T-cell (primary cell): ENCODE measurements at places on chromosomes 7 and 10.

DNA sequence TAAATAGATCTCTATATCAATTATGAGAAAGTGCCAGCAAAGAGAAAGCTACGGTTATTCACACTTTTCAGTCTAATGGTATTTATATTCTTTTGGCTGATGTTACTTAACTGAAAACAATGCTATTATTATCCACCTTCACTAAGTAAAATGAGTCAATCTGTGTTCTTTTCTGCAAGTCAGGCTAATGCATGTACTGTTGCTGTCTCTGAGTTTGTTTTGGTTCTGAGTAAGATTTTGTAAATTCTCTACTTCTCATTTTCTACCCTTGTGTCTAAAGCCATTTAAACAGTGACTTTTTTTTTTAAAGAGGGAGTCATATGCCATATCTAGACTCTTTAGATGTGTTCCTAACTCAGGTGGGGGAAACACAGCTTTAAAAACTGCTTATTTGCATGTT is 7.5 kb downstream of the VWC2 start:
- no peak overlapping the region for H3K27ac ChIP-seq
- H3K4me3 ChIP-seq: no peak overlapping the region
- peaks cover 4% of the 10 kb centered on the region for H3K27me3 ChIP-seq

GRCh38 chr7:23544913-23545354 is 13.2 kb upstream of the TRA2A start:
- DNase-seq: no peak
- H3K36me3 ChIP-seq: no peaks in the 10 kb centered on the region

DNA sequence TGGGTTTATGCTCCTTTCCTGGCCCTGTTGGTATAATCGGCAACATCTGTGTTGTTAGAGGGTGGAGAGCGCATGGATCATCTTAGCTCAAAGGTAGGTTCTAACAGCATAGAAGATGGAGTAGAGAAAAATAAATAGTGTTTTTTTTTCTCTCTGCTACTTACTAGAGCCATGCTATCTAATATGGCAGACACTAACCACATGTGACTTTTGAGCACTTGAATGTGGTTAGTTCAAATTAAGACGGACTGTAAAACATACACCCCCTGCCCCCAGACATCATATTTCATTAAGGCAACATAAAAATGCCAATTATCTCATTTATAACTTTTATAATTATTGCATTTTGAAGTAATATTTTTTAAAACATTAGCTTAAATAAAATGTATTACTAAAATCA is 525.1 kb downstream of the KIF20B start:
- no peak for DNase-seq
- no peaks in the 10 kb centered on the region for H3K36me3 ChIP-seq
- peaks cover 4% of the 10 kb centered on the region for H3K4me1 ChIP-seq
- no peaks in the 10 kb centered on the region for H3K27me3 ChIP-seq
- no peak overlapping the region for H3K4me3 ChIP-seq
- H3K27ac ChIP-seq: no peak overlapping the region

GRCh38 chr7:26397332-26397731 is 105.7 kb downstream of the SNX10 start:
- H3K4me1 ChIP-seq: peaks cover 15% of the 10 kb centered on the region
- H3K27me3 ChIP-seq: peaks cover 35% of the 10 kb centered on the region
- no peak for DNase-seq
- H3K27ac ChIP-seq: no peak overlapping the region
- H3K36me3 ChIP-seq: no peaks in the 10 kb centered on the region

DNA sequence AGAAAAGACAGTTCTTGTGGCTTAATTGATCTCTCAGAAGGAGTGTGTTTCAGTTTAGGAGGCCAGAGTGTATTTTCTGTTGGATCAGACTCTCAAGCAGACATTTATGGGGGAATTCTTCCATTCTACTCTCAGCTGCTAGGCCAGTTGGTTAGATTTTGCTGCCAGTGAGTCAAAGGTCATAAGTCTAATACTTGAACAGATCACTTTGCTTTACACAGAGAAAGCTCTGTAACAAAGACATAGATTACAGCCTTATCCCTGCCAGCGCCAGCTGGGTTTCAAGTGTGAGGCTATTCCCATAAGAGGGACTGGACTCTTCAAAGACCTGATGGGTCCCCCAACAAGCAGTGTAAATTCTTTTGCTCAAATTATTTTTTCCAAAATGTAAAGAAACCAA is 145.6 kb upstream of the SEMA3C start:
- H3K27me3 ChIP-seq: no peaks in the 10 kb centered on the region
- no peak overlapping the region for H3K4me3 ChIP-seq
- no peaks in the 10 kb centered on the region for H3K36me3 ChIP-seq
- no peak overlapping the region for H3K27ac ChIP-seq
- DNase-seq: no peak

GRCh38 chr7:24432677-24433076 is 140.6 kb upstream of the PALS2 start:
- no peak overlapping the region for H3K4me3 ChIP-seq
- H3K36me3 ChIP-seq: no peaks in the 10 kb centered on the region
- DNase-seq: no peak
- no peaks in the 10 kb centered on the region for H3K4me1 ChIP-seq
- no peaks in the 10 kb centered on the region for H3K27me3 ChIP-seq
- H3K27ac ChIP-seq: no peak overlapping the region

DNA sequence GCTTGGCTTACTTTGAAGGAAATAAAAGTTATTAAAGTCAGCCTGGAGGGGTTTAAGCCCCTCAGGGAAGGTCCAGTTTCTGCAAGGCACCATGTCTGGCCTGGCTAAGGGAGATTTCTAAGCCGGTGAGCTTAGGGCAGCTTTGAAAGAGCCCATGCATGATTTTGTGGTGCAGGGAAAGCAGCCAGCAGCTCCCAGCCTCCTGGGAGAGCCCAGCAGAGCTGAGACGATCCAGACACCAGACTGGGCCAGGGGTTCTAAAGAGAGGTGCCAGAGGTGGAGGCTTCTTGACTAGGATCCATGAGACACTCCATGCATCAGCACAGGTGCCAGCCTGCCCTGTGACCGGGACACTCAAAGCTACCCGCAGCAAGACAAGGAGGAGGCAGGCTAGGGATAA is 59.6 kb upstream of the MKX start:
- DNase-seq: no peak
- H3K4me3 ChIP-seq: no peak overlapping the region
- no peak overlapping the region for H3K27ac ChIP-seq
- peaks cover 10% of the 10 kb centered on the region for H3K27me3 ChIP-seq
- H3K36me3 ChIP-seq: no peaks in the 10 kb centered on the region
- H3K4me1 ChIP-seq: no peaks in the 10 kb centered on the region

DNA sequence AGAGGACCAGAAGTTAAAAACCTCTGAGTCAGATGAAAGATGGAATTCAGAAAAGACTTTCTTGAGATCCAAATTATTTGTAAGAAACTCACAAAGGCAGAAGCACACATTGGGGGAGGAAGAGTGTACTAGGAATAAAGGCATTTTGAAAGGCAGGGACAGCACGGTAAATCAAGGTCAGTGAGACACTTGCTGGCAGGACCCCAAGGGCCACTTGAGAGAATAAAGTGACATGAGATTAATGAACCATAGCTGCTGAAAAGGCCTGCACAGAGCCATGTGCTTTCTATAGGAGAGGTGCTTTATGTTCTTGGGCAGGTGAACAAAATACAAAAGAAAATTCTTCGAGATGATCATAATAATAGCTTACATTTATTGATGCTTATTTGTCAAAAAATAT is 929.9 kb upstream of the MBL2 start:
- H3K4me3 ChIP-seq: no peak overlapping the region
- no peak overlapping the region for H3K27ac ChIP-seq
- no peaks in the 10 kb centered on the region for H3K36me3 ChIP-seq
- H3K4me1 ChIP-seq: no peaks in the 10 kb centered on the region
- H3K27me3 ChIP-seq: no peaks in the 10 kb centered on the region
- no peak for DNase-seq

DNA sequence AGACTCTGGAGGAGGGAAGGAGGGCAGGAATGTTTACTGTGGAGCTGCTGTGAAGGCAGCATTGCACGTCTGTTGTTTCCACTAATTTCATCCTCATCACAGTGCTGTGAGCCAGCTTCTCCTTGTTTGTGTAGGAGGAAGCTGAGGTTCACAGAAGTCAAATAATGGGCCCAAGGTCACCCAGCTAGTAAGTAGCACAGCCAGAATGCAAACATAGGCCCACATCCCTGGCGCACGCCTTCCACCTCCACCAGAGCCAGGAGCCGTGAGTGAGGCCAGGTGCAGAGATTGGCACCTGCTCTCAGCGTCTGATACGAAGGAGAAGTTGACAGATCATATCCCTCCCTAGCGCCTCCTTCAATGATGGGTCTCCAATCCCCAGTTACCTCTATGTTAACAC is 93.6 kb downstream of the HTR5A start:
- DNase-seq: no peak
- H3K36me3 ChIP-seq: no peaks in the 10 kb centered on the region
- no peak overlapping the region for H3K4me3 ChIP-seq
- no peaks in the 10 kb centered on the region for H3K4me1 ChIP-seq
- H3K27ac ChIP-seq: no peak overlapping the region

DNA sequence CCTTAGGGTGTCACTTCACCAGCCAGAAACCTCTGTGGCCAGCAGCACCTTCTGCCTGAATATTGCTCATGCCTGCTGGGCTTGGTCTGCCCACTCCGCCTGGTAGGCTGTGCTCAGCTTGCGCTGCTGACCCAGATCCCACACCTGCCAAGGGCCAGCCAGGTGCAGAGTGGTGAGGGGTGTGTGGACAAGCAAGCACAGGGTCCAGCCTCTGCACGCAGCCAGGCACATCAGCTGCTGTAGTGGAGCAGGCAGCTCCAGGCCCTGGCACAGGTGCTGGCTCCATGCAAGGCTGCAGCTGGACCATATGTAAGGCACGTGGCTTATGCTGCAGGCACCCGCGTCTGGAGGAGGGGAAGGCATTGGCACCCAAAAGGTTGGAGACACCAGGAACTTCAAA is 567.4 kb downstream of the INHBA start:
- no peak overlapping the region for H3K4me3 ChIP-seq
- no peak for DNase-seq
- no peaks in the 10 kb centered on the region for H3K27me3 ChIP-seq
- H3K36me3 ChIP-seq: no peaks in the 10 kb centered on the region
- no peaks in the 10 kb centered on the region for H3K4me1 ChIP-seq
- H3K27ac ChIP-seq: no peak overlapping the region

DNA sequence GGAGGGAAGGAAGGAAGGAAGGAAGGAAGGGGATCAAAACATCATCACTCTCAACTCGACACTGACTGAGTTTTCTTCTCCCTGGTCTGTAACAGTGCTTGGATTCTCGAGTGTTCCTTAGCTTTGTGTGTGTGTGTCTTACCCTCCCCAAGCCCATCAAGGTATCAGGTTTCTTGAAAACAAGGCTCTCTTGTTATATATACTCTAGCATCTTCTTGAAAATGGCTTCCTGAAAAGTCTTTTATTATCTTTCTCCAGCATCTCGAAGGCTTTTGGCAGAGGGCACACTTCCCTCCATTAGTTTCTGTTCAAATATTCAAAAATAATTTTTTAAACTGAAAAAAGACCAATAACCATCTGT is 13.4 kb downstream of the SERPINE1 start:
- H3K4me1 ChIP-seq: no peaks in the 10 kb centered on the region
- H3K27me3 ChIP-seq: peaks cover 3% of the 10 kb centered on the region
- H3K36me3 ChIP-seq: no peaks in the 10 kb centered on the region
- no peak overlapping the region for H3K4me3 ChIP-seq

- no peak overlapping the region for H3K4me3 ChIP-seq
- H3K27me3 ChIP-seq: no peaks in the 10 kb centered on the region
- no peaks in the 10 kb centered on the region for H3K36me3 ChIP-seq
- DNase-seq: no peak
- H3K4me1 ChIP-seq: no peaks in the 10 kb centered on the region
Observed at GRCh38 chr7:74134117-74134620, 40.0 kb upstream of the EIF4H start.

DNA sequence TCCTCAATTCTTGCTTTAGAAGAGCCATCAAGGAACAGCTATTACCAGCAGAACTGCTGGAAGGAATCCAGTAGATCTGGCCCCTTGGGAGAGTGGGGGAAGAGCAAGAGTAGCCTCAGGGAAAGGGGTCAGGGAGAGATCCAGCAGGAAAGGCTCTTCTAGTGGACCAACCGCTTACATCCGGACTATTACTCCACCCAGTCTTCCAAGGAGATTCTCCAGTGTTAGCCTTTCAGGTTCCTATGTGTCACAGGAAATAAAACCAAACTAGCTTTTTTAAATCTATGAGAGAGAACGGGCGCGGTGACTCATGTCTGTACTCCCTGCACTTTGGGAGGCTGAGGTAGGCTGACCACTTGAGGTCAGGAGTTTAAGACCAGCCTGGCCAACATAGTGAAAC is 34.3 kb downstream of the TET1 start:
- no peak overlapping the region for H3K27ac ChIP-seq
- no peak overlapping the region for H3K4me3 ChIP-seq
- no peaks in the 10 kb centered on the region for H3K4me1 ChIP-seq
- H3K27me3 ChIP-seq: no peaks in the 10 kb centered on the region
- DNase-seq: no peak
- no peaks in the 10 kb centered on the region for H3K36me3 ChIP-seq

DNA sequence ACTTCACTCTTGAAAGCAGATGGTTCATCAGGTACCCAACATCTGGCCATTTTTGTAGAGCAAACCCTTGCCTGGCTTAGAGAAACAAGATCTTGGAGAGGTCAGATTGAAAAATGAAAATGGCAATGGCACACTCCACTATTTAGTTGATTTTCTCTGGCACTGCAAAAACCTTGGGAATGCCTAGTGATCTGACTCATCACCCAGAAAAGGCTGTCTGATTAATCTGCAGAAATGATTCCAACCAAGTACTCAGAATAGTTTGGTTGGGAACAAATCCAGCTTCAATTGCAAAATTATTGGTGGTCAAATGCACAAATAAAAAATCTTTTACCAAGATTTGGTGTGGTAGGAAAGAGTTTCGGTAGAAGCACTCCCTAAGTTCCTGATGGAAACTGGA is 351.2 kb downstream of the PHTF2 start:
- H3K4me1 ChIP-seq: no peaks in the 10 kb centered on the region
- no peak overlapping the region for H3K27ac ChIP-seq
- no peak for DNase-seq
- H3K36me3 ChIP-seq: no peaks in the 10 kb centered on the region
- no peaks in the 10 kb centered on the region for H3K27me3 ChIP-seq

- no peaks in the 10 kb centered on the region for H3K4me1 ChIP-seq
- peaks cover 9% of the 10 kb centered on the region for H3K36me3 ChIP-seq
Observed at GRCh38 chr7:2168615-2169311, 64.0 kb downstream of the MAD1L1 start.

DNA sequence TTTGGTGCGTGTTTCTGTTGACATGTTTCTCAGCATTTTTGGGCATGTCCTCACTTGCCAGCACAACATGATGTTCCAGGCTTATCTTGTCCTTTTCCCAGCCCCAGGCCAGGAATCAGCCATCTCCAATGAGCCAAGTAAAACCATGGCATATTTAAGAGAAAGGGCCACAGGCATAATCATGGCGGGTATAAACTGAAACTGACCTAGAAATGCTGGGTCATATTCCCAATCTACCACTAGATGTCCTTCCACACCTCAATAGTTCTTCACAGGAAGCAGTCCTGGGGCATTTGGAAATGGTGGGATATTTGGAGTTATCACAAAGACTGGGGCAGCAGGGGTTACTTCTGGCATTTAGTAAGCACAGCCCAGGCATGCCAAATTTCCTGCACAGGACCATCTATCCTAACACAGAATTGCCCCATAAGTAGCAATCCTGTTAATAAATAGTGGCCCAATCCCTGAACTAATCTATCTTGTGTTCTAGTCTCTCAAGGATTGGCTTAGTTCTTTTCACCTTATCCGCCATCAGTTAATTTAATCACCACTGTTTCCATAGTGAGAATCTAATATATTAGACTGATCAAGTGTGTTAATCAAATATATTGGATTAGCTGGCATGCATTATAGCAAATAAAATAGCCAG is 101.6 kb downstream of the NPSR1 start:
- no peak overlapping the region for H3K4me3 ChIP-seq
- no peaks in the 10 kb centered on the region for H3K36me3 ChIP-seq
- no peaks in the 10 kb centered on the region for H3K4me1 ChIP-seq
- DNase-seq: no peak
